ENCODE measurements at places on chromosomes 16 and 17.

- DNase-seq = no peak
These were observed 26.4 kb downstream of the LDAF1 start for GRCh38 chr16:21184834-21185233.

DNA sequence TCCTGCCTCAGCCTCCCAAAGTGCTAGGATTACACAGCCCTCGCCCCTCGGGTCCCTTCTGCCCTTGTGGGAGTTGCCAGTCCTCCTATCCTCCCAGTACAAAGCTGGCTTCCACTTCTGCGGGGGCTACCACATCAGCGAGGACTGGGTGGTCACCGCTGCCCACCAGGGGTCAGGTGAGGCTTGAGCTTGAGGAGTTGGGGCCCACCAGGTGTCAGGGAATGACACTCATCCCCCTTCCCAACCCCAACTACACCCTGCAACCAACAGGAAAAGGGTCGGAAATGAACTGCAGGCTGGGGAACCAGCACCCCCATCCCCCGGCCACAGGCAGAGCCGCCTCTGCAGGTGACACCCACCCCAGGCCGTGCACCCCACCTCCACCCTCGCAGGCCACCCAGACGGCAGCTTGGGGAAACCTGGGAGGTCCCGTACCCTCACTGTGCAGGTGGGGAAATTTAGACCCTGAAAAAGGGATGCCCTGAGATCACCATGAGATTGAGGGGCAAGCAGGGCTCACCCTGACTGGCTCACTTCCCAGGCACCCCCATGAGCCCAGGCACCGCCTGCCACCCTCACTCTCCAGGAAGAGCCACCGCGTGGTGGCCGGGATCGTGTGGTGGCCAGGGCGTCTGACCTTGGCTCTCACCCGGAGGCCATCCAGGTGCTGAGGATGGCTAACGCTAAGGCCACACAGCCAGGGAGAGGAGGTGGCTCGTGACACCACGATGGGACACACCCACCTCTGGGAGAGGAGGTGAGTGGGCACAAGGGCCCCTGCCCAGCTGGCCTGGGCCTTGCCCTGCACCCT, 8.0 kb downstream of the CTRB1 start:
- no peak for DNase-seq

- DNase-seq = peak; percentile 59
These were observed 885 bp downstream of the ZNF207 start for GRCh38 chr17:32350666-32351418.

DNA sequence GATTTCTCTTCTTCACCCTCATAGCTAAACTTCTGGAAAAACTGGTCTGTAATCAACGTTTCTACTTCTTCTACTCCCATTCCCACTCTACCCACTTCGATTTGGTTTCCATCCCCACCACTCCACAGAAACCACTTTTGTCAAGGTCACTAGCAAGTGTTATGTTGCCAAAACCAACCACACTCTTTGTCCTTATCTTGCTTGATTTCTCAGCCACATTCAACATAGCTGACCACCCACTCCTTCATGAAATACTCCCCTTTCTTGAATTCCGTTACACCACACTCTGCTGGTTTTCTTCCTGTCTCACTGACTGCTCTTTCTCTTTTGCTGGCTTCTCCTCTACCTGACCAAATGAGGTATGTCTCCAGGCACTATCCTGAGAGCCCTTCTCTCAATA, 11.9 kb downstream of the IKZF3 start:
- no peak for DNase-seq

DNA sequence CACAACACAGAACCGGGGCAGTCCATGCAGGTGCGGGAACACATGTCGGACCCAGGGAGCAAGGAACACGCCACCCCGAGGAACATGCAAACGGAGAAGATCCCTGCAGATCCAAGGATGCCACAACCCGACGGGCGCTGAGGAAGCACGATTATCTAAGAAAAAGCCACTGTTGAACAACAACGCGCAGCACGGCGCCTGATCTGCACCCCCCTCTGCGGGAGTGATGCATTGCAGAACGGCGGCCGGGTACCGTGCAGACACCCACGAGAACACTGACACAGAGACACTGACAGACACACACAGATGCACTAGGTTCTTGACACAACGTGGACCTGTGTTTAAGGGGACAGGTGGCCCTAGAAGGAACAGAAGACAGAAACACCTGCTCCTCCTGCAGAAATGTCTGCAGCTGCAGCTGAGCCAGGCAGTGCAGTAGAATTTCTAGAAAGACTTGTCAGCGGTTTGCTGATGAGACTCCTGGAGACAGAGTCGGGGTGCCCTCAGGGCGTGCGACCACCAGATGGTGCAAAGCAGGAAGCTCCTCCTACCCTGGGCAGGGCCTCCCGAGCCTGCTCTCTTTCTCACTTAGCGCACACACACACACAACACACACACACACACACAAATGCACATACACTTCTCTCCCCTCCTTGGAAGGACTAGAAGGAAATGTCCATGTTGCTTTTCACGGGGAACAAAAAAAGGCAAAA, 7.5 kb downstream of the NPTX1 start:
- no peak for DNase-seq

GRCh38 chr17:81924557-81925532, 2.7 kb downstream of the MAFG start:
- DNase-seq = peak; percentile 44

- DNase-seq = no peak
These were observed 100.7 kb downstream of the SOCS1 start for GRCh38 chr16:11155284-11155806.

DNA sequence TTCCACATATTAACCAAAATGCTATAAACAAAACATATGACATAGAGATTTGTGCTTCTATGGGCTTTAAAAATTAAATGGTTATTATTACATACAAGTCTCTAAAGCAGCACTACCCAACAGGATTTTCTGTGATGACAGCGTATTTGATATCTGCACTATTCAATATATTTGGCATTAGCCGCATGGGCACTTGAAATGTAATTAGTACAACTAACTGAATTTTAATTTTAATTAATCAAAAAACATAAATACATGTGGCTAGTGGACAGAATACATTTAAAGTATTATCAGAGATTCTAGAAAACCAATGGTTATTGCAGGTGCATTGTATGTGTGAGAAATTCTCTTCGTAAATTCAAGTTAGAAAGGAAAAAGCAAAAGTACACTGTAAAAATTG, 45.9 kb downstream of the BRIP1 start:
- DNase-seq = no peak

DNA sequence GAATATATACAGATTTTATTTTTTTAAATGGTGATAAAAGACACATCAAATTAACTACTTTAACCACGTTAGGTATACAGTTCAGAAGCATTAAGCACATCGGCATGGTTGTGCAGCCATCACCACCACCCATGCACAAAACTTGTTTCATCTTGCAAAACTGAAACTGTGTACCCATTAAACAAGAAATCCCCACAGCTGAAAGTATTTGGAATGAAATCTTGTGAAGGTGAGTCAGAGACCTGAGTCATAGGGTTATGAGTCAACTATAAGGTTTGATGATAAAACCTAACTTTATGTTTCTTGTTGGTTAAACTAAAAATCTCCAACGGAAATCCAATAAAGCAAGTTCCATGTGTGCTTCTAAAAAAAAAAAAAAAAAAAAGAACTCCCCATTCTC, 561.6 kb upstream of the PSMD7 start:
- no peak for DNase-seq

- no peak for DNase-seq
These were observed 52.9 kb upstream of the PVALEF start for GRCh38 chr17:81112450-81112849.

DNA sequence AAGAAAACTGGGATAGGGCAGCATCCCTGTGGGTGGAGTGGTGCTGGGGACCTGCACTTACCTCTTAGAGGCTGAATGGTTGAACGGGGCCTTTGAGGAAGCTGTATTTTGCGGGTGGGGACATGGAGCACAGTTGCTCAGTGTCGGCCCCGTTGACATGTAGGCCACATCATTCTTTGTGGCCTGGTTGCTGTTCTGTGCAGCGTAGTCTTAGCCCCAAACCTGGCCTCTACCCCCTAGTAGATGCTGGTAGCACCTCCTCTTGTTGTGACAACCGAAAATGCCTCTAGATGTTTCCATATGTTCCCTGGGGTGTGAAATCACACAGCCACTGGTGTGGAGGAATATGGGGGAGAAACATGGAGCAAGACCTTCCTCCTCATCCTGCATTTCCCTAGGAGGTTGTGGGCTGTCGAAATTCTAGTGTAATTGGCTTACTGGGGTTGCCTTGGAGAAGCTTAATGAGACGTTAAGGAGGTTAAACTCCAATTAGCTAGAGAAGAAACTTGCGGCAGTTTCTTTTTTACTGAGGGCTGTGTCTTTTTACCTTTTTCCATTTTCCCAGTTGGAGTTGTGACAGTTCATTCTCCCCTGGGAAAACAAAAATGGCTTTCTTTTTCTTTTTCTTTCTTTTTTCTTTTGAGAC, 9.4 kb downstream of the ABCC1 start:
- no peak for DNase-seq

DNA sequence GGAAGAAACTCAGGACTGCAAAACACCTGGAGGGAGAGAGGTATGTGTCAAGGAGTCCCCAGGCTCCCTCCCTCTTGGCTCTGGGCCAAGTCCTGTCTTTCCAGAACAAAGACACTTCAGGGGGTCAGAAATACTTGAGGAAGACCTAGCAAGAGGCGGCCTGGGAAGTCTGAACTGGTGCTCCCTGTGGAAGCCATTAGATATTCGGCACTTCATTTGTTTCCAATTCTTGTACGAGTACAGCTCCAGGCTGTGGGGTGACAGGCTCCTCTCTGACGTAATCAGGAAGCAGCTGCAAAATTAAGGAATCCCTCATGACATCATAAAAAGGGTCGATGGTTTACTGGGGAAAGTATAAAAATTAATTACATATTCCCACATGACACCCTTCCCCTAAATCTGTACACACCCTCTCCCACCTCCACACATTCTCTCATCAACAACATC, 108.7 kb downstream of the SMG6 start:
- no peak for DNase-seq

DNA sequence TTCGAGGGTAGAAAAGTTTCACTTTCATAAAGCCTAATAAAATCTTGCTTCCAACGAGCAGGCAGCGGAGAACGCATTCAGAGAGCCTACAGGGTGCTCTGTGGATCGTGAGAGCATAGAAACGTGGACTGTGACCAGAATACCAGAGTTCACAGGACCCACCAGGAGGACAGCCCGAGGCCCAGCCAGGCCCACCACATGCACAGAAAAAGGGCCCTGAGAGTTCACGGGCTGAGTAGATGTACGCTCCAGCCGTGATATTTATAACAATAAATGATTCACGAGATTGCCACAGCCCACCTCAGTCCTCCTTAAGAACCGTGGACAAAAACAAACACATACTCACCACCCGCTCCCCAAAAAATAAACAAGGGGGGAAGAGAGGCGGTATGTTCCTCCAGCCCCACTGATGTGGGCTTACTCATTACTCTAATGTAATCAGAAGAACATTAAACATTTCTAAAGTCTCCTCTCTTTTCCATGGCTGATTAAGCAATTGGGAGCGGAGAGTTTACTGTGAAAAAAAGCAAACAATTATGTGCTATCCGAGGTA, 207.2 kb downstream of the C16orf78 start:
- no peak for DNase-seq
